Common myeloid progenitor, CD34-positive (primary cell): ENCODE measurements at places on chromosomes 2 and 18.

GRCh38 chr18:65278939-65279667 is 471.7 kb upstream of the CDH7 start:
- DNase-seq: no peak

DNA sequence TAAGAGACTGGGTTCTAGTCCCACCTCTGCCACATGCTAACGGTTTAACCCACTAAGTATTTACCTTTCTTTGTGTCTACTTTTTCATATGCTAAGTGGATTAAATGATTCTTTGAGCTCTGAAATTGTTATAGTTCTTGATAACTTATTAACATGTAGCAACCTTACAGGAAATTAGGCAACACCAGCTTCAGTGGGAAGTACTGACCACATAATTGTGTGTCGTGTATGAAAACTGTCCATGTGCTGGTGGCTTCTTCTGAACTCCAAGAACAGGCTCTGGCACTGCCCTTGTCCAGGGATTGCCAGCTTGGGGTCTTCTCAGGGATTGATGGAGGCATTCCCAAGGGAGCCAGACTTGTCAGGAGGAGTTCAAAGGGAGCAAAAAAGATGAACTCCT is 427.7 kb downstream of the TGIF1 start:
- peak; percentile 17 for DNase-seq

DNA sequence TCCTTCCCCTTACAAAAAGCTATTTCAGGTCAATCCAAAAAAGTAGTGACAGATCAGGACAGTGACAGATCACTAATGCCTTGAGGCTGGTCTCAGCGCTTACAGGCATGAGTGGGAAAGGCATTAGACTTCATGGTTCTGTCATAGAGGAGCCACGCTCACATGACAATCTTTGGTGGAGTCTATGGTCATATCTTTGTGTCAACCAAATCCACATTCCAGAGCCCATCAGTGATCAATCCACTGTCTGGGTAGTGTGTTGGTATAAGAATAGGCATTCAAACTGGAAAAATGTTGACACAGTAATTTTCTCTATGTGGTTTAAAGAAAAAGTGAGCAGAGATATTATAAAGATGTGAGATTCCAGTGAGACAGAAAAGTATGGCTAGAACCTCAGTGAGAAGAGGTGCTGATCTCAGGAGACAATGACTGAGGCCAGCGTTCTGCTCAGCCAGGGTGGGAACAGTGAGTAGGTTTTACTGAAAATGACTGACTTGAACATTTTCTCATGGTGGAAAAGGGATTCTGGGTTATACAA is 215.0 kb downstream of the IRS1 start:
- no peak for DNase-seq

- no peak for DNase-seq
Observed at GRCh38 chr2:27651056-27651455, 12.4 kb downstream of the SUPT7L start.

DNA sequence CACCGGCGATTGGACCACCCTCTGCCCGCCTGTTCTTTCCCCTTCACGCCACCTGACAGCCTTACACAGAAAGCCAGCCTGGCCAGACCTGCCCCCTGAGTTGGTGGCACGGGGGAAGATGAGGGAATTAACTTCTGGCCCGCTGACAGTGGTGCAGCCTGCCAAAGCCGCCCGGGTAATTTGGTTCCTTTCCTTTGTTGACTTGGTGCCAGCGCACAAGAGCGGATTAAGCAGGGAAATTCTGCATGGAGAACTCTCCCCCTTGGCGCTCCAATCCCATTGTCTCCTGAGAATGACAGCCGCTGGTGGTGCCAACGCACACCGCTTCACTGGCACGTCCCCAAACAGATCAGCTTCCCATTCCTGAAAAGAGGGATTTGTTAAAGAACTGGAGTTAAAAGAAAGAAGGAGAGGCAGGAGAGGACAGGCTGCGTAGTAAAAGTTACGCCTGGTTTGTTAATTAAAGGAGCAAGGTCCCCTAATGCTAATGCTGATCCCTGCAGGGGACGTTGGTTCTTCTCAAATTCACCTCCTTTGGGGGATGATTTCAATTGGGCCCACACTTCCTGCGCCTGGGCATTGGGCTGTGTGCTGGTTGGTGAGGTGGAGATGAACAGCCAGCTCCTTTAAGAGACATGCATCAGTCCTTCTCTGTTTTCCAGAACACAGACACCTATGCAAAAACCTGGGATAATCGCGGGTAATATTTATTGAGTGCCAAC is 286.8 kb downstream of the MYCN start:
- no peak for DNase-seq

DNA sequence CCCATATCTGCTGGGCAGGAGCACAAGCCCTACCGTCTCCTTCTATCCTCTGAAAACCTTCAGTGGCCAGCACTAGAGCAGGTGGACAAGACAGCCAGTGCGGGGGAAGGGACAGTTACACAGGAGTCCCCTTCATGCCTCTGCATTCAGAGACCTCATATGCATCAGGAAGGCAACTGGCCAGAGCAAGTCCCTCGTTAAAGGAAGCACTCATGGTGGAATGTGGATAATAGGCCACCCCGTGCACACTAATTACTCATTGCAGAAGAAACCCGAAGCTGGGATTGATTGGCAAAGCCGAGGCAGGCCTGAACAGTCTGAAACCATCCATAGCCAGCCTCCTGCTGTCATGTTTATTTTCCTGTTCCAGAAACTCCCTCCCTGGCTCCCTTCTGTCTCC is 11.2 kb downstream of the KIAA2012 start:
- no peak for DNase-seq
